ENCODE measurements at places on chromosomes 4 and X. TPM values are rescaled to one million over a fixed set of nuclear protein-coding genes. Genes with fewer than 3 reads are reported as not detected.
A peak's percentile ranks its signal among the peaks of the same experiment; 100 is the strongest.

Gene GPR50
- total RNA-seq: not detected

Gene PPP1R2C
- not detected for total RNA-seq

Gene CETN2
- total RNA-seq: 20.3 TPM

Gene TRPC5OS
- total RNA-seq: not detected

Gene PARM1
- 63.6 TPM for total RNA-seq

Gene SMIM31
- total RNA-seq: not detected

DNA sequence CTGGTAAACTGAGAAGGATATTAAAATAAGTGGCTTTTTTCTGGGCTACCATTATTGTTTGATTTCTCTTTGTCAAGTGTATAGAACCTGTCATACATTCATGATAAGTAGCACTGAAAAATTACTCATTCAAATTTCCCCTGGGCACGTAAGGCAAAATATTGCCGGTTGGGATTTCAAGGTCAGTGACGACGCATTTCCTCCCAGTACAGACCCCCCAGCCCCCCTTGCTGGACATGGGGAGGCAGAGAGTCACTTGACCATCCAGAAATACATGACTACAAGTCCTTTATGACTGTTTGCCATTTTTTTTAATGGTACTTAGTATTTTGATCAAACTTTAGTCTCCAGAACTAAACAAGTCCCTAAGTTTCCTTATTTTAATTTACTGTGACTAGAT, 6.8 kb upstream of the MND1 start:
- no peak for DNase-seq

DNA sequence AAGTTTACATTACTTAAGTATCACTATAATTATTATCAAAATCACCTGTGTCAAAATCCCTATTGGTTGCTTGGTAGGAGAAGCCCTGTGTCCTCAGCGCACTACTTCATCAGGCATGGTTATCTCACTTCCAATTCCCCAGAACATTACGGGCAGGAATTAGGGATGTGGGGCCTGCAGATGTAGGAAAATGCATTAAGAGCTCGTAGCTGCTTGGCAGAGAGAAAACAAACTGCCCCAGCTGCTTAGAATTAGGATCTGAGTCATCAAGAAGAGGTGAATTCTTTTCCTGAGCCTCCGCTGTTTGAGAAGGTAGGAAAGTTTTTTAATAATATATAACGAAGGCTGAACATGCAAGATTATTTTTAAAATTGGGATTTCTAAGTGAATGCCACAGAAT, 31.1 kb upstream of the CLNK start:
- no peak for DNase-seq

GRCh38 chrX:43657671-43658070, 1.6 kb downstream of the MAOA start:
- no peak for DNase-seq

DNA sequence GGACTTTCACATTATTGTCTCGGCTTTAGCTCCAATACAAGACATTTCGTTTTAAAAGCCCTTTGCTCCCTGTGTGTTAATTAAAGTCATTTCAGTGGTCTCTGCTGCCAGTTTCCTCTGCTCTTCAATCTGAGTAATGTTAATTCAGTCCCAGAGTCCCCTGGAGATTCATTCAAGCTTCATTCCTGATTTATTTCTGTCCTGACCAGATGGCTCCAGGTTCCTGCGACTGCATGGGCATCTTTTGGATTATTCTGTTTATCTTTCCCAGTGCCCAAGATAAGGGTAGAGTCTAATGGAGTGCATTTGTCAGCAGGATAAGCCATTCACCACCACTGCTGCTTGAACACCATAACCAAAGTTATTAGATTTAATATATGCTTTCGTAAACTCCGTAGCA, 6.1 kb upstream of the PAGE1 start:
- DNase-seq: peak; percentile 68

DNA sequence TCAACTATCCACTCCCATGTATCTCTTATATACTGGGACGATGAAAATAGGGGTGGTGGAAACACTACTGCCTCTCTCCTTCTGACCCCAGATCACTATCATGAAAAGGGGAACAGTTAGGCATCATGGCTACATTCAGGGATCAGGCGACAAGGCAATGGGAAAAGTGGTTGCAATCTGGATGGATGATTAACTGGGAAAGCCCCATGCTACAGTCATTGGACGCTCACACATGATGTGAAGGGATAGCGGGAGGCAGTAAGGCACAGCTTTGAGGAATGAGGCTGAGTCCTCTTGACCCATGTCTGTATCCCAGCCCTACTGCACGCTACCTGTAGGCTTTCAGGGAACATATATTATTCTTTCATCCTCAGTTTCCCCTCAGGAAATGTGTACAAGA, 10.2 kb downstream of the GASK1B start:
- DNase-seq: no peak

GRCh38 chrX:125439194-125439849, 119.7 kb downstream of the TEX13C start:
- no peak for DNase-seq

GRCh38 chrX:19630228-19630627, 114.9 kb upstream of the MAP3K15 start:
- DNase-seq: no peak

DNA sequence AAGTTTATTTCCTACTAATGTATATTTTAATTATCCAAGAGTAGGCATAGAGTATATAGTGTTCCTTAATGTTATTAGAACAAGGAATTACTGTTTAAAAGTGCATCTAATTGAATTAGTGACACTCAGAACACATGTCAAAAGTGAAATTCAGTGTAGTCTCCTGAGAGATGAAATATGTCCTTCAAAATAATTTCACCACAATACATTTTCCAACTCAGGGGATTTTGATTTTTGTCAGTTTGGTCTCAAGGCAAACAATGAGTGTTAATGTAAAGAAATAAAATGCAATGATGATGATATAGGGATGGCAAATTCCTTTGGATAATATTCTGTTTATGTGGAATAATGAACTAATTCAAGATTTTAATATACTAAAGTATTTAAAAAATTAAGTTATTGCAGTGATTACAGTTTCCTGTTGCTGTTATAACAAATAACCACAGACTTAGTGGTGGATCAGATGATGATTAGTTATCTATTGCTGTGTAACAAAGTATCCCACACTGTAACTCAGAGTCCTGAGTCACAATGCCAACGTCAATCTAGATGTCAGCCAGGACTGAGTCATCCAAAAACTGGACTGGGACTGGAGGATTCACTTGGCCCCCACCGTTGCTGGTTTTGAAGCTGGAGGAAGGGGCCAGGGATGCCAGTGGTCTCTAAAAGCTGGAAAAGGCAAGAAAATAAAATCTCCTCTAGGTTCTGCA, 148.0 kb upstream of the SLC7A11 start:
- no peak for DNase-seq

- peak; percentile 44 for DNase-seq
Measured at GRCh38 chr4:112099701-112100297, 45.5 kb upstream of the FAM241A start.

DNA sequence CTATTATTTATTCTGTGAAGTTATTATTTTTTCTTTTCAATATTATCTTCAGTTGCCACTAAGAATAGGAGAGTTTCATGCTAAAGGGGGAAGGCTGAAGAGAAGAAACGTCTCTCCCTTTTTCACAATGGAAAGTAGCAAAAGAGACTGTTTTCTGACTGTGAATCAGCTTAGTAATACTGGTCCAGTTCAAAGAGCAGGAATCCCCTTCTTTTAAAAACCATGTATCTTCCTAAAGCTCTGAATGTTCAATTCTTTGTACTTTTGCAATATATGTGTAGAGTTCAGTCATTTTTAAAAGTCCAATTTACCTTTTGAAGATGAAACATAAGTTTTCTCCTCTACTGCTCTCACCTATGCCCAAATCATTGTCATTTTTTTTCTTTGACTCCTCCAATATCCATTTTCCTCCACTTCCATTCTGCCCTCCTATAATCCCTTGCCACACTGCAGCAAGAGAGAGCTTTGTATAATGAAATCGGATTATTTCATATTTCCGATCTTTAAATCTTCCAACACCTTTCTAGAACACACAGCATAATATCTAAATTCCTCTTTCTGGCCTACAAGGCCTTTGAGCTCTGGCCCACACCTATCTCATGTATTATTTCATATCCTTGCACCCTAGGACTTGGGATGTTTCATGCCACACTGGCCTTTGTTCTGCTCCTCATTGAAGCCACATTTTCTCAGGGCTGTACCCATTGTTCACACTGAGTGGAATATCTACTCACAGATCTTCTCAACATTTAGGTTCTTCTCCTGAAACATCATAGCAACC, 195.3 kb downstream of the CAMK2D start:
- no peak for DNase-seq

DNA sequence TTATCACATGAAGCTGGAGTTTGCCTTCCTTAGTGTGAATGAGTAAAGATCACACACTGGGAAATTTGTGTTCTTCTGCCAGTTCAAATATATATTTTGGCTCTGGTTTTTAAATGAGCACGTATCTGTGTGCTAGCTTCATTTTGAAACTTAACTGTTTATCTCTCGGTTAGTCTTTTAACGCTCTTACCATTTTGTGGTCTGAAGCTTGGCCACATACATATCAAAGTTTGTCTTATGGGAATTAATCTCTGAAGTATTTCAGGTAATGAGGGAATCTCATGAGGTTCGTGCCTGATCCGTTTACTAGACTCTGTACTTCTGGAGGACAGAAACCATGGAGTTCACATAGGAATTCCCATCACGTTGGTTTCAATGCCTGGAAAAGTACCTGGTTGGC, 13.8 kb downstream of the ATP10D start:
- no peak for DNase-seq

DNA sequence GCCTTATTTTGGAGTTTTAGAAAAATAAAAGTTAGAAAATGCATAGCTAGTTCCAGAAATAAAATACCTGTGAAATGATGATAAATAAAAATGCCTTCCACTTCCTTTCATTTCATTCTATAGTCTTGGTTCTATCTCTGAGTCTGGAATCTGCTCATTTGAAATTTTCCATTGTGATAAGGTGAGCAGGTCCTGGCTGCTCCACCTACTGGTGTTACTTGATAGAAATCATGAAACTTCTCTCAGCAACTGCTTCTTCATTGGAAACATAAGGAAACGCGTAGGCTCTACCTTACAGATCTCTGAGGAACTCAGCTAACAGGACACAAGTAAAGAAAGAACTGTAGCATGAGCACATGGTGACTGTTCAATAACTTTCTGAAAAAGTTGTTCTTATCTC, 141.8 kb downstream of the DCHS2 start:
- no peak for DNase-seq

DNA sequence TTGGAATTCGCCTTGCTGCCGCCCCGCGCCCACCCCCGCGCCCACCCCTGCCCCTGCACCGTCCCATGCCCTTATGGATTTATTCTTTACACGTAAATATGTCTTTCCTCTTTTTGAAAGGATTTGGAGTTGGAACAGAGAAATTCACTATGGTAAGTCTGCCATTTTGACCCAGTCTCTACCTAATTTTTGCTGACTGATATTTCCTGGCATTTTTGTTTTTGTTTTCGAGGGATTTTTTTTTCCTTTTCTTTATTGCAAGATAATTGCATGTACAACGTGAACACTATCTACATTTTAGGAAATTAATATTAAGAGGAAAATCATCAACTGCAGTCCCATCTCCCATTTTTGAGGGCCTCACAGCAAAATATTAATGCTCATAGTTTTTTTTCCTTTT, 468 bp upstream of the SPIN2B start:
- no peak for DNase-seq

- no peak for DNase-seq
Measured at GRCh38 chr4:108081256-108081655, 87.5 kb downstream of the LEF1 start.

- no peak for DNase-seq
Measured at GRCh38 chr4:84419201-84419600, 79.9 kb downstream of the NKX6-1 start.

GRCh38 chr4:107470173-107470572, 249.9 kb downstream of the PAPSS1 start:
- DNase-seq: no peak

- DNase-seq: no peak
Measured at GRCh38 chr4:19429684-19430083, 822.0 kb upstream of the SLIT2 start.

DNA sequence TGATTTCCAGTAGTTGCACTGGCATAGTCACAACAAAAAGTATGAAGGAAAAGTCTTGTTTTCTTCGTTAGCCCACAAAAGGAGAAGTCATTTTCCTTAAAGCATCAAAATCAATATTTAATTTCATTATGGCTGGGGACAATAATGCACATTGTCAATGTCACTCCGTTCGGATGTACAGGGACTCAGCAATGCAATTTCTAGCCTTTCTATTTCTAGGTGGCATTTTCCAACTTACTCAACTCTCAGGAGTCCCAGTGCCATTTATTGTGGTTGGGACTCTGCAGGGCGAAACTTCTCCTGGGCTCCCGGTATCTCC, 99.6 kb downstream of the CEP135 start:
- DNase-seq: no peak

GRCh38 chrX:19889582-19890342, 2.4 kb upstream of the SH3KBP1 start:
- DNase-seq: no peak

DNA sequence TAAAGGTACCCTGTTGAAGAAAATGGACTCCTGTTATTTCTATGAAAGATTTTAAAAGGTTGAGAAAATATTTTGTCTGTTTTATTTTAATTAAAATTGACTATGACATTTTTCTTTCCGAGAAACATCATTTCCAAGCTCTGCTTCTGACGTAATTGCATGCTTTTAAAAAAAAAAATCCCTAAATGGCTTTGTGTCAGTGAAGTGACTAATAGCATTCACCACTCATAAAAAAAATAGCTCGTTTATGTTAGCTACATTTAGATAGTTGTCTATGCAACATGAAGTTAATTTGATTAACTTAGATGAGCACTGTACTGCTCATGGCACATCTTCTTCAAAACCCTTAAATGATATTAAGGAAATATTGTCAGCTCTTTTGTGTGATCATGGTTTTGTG, 105.1 kb upstream of the KLHL13 start:
- no peak for DNase-seq

DNA sequence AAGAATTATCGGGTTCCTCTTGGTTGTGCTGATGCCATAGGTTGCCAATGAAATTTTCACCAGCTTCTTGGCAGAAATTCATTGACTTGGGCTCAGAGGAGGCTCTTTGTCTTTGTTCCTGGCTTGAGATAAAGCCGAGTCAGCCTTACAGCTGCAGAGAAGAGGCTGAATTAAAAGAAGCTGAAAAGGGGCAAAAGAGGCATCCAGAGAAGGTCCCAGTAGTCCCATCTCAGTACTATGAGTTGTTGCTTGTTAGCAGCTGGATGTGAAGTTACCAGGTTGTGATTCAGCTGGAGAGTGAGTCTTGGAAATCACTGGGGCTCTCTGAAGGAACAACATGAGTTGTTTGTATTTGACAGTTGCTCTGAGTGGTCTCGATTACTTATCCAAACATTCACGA, 59.7 kb downstream of the SMAD1 start:
- DNase-seq: no peak

- no peak for DNase-seq
Measured at GRCh38 chr4:114364857-114365256, 233.8 kb upstream of the UGT8 start.

All from cerebellum (tissue), 4 donors.